ENCODE measurements at places on chromosomes 7 and 10.

- DNase-seq: no peak
These were observed 2.3 kb upstream of the CHN2 start for GRCh38 chr7:29192323-29192722.

DNA sequence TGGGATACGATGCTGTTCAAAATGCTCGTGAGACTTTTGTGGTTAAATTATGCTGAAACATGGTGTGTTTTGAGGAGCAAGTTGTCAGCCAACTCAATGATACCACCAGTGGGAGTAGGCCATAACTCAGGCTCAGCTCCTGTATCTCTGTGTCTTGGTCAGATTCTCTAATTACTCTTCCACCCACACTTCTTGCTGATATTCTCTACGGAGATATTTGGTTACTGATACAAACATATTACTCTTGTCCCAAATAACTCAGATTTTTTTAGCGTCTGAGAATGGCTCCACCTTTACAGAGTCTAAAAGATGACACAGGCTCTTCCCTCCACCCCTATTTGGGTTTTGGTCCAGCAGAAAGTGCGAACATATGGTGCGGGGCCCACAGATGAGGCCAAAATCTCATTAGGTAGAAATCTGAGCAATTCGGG lies 168.9 kb downstream of the PKD1L1 start:
- no peak for DNase-seq

DNA sequence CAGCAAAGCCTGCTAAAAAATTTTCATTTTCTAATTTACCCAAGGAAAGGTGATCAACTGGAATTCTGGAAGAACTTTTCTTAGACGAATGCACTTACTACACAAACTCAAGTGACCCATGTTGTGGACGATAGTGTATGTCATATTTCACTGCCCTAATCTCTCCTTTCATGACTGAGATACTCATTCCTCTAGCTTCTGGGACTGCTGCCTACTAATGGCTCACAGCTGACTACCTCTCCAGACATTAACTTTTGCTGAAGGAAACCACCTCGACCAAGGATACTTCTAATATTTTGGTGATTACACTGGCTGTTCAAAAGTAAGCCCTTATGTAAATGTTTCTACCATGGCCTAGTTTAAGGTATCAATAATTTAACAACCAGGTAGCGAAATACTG lies 959.9 kb upstream of the GHITM start:
- DNase-seq: no peak

DNA sequence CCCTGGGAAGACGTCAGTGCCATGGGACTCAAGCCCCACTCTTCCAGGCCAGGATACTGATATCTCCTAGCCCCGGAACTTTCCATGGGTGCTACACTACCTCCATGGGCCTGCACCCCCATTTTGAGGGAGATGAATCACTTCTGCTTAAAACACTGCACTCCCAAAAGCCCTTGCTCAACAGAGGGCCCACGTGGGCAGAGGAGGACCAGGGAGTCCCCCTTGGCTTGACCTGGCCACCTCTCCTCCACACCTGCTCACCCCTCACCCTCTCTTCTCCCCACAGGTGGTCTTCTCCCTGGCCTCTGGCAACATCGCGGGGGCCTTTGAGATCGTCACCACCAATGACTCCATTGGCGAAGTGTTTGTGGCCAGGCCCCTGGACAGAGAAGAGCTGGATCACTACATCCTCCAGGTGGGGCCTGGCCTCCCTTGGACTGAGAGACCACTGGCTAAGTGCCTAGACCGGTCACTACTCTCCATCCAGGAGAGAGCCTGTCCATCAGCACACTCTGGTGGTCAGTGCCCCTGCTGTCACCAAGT lies 19.9 kb upstream of the C10orf105 start:
- DNase-seq: no peak

GRCh38 chr7:90173127-90173844 lies 19.0 kb downstream of the STEAP1 start:
- DNase-seq: no peak
